ENCODE measurements at places on chromosomes 6 and 20. TPM values are rescaled to one million over a fixed set of nuclear protein-coding genes. Genes with fewer than 3 reads are reported as not detected.

EGFL8 gene
- 1.4 TPM for total RNA-seq

GRCh38 chr6:14730654-14731053 is 515.2 kb upstream of the JARID2 start:
- DNase-seq, result no peak

DNA sequence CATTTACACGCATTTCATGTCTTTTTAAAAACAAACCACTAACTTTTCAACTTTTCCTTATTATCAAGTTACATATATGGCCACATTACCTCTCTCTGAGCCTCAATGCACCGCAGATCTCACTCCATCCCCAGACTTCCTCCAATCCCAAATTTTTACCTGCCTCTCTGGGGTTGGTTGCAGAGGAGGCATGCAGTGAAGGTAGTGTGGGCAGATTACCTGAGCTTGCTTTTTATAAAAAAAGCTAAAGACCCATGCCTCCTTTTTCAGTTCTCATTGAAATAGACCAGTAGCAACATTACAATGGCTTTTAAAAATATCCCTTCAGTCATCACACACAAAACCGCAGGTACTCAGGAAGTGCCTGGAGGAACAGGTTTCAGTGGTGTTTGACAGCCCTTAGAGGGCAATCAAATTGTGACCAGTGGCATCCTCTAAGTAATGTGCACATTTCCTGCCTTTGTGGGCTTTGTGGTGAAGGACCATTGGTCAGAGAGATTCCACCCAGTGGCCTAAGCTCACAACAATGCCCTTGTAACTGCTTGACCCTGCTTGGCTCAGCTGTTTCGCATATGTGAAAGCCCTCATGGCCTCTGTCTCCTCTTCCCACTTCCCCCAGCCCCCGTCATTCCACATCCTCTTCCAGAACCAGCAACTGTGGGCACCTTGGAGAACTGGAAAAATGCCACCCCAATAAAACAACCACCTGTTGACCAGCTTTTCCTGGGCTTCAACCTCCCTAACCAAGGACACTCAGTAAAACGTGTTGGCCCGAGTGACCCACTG is 30.2 kb upstream of the IL17A start:
- peak; percentile 87 for DNase-seq

- DNase-seq, result no peak
Measured at GRCh38 chr6:135990855-135991464, 139.5 kb downstream of the PDE7B start.

DNA sequence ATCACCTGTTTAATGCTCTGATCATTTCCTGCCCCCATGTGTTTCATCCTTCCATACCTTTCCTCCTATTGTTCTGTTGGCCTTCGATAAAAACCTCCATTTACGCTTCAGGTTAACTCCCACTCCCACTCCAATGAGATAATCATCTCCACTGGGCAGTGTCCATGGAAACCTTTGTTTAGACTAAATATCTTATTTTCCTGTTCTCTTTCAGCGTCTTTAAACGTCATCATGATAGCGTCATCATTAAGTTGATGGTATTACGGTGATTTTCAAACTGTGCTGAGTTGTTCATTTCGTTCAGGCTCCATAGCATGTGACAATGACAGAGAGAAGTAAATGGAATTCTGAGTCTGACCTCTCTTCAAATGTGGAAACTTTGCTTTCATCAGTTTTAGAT is 970.5 kb upstream of the SLC35B3 start:
- no peak for DNase-seq

DNA sequence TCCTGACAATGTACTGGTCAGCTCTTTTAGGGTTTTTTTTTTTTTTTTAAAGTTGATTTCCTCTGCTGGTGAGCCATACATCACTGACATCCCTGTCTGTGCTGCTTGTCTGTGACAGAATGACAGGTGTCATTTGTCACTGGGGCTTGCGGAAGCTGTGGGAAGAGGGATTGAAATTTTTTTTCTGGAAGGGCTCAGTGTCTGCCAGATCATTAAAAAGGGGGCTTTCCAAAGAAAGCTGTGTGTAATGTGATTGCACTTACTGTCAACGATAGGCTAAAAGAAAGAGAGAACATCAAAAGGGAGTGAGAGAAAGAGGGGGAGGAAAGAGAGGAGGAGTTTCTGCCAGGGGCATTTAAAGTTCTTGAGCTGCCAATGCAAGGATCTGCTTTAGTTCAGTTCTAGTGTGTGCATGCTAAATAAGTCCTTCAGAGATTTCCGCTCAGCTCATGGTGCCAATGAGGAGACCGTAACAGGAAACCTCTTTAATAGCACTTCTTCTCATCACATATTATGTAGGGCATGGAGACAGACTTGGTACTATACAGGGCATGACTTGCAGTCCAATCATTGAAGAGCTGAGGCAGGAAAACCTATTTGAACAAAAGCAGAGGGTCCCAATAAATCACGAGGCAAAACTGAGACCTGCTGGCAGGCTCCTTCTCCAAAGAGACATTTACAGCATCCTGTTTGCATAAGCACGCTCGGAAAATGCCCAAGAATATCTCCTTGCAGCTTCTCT is 177.2 kb downstream of the TSHZ2 start:
- no peak for DNase-seq

DNA sequence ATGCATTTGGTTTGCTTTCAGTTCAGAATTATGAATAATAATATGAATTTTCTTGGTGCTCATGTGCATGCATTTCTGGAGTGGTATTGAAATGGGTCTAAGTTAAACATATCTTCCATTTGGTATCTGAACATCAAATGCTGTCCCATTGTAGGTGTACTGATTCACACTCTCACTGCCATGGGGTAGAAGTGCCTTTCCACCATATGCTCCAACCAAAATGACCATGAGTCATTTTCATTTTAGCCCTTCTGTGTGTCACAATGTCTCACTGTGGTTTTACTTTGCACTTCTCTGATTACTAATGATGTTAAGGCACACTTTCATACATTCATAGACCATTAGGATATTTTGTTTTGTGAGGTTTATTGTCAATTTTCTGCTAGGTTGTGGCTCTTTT is 211.9 kb downstream of the HAO1 start:
- DNase-seq, result peak; percentile 82

- no peak for DNase-seq
Measured at GRCh38 chr6:161954077-161954476, 680.2 kb upstream of the AGPAT4 start.

GRCh38 chr6:165632194-165632593 is 30.8 kb downstream of the PDE10A start:
- DNase-seq, result peak; percentile 89

- no peak for DNase-seq
Measured at GRCh38 chr20:39038495-39038894, 76.4 kb downstream of the DHX35 start.

COL12A1 gene
- 9.7 TPM for total RNA-seq

DNA sequence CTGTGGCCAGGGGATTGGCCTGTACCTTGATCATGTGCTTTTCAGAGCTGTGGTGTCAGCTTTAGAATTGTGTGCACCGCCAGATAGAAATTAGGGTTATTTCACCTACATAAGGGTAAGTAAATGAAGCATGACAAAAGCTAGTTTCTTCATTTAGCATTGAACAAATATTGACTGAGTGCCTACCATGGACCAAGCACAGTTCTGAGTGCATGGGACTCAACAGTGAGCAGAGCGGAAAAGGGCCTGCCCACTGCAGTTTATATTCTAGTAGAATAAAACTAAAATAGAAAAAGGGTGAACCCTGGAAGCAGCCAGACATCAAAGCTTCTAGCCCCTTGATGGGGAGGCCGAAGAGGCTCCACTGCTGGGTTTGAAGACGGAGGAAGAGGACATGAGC is 25.6 kb downstream of the ECT2L start:
- DNase-seq, result no peak

DNA sequence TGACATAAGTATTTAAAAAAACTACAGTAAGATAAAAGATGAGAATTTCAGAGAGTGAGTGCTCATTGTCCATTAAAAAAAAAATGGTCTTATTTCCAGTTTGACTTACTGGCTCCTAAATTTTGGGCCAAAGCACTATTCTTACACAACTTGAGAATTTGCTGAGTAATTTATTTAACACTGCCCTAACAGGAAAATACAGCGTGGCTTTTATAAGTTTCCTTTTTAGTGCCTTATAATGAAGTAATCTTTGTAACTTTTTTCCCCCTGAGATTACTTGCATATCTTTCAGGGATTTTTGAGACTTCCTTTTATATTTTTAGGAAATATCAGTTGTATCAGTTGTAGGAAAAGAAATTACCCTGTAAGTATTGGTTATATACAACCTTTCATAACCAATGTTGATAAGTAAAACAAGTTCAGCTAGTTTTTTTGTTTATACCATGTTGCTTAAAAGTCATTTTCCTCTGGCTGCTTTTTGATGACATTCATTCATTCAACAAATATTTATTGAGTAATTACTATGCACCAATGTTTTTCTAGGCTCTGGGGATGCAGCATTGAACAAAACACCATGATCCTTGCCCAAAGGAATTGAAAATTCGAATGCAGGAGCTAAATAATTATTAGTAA is 106.4 kb upstream of the SGK1 start:
- DNase-seq, result no peak

- DNase-seq, result no peak
Measured at GRCh38 chr6:111824608-111825337, 48.5 kb downstream of the FYN start.

CYP21A2 gene
- total RNA-seq, result not detected

LGSN gene
- total RNA-seq, result not detected

TMEM244 gene
- not detected for total RNA-seq

ALDH5A1 gene
- total RNA-seq, result 1.0 TPM

DNA sequence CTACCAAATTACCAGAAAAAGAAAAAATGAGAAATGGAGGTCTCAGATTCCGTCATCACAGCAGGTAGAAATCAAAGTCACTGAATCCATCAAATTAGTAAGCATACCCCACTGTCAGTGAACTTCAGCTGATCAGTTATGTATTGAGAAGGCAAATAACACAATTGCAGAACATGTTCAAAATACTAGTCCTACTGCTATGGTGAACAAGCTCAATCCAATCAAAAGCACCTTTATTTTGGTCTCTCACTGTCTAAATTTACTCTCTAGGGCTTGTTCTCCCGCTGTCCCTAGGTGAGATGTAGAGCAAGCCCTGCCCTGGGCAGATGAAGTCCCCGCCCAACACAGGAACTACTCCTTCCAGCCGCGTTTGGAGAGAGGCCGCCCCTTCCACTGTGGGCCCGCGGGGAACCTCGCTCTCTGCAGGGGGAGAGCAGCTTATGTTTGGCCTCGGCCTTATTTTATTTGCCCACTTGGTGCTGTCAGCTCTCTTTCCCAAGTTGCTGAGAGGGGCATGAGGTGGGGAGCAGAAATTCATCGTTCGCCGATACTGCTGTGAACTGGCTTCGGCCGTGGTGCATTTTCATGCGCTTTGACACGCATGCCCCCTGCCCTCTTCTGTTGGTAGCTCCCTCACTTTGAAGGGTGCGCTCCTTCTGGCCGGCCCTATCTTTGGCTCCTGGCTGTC is 14.3 kb upstream of the MAP1LC3A start:
- no peak for DNase-seq

DNA sequence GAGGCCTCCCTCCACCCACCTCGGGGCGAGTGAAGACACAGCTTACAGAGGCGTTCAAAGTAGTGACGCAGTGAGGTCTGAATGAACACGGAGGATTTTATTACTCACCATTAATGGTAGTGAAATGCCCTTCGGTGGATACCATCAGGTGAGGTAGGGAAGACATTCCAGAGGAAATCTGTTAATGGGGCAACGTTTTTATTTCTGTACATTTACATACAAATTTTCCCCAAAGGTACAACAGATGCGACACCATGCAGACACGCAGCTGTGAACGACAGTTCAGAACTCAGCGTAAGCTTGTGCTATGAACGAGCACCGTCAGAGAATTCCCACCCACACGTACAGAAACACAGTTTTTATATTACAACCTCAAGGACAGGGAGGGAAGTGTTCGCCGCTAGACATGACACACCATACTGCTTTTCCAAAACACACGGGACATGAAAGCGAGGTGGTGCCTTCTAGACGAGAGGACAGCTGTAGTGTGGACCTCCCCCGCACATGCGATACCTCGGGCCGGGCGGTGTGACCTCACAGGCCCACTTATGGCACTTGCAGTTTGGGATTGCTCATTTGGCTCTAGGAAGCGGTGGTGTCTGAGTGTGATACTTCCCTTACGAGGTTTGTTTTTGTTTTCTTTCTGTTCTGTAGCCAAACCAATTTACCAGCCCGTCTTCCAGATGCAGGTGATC is 10.7 kb downstream of the PSMG4 start:
- no peak for DNase-seq

- DNase-seq, result no peak
Measured at GRCh38 chr6:28060405-28060804, 20.0 kb upstream of the ZNF165 start.

- DNase-seq, result no peak
Measured at GRCh38 chr20:25295386-25296093, 47.7 kb downstream of the PYGB start.

DNA sequence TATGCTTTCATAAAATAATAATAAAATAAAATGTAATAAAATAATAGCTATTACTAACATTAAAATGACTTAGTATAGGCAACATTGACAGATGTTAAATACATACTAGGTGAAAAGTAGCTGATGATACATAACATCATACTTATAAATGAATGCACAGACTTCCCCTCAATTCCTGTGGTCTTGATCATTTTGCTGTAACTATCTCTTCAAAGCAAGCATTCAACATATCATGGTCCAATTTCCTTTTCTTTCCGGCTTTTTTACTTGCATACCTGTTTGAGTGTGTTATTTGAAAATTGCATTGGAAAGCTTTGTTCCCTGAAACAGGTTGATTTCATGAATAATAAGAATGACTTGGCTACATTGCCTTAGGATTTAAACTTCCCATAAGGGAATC is 309.3 kb downstream of the HDGFL1 start:
- no peak for DNase-seq

SPAG4 gene
- 0.30 TPM for total RNA-seq
